ENCODE measurements at places on chromosomes 3 and 15. TPM values are rescaled to one million over a fixed set of nuclear protein-coding genes. Genes with fewer than 3 reads are reported as not detected.
A peak's percentile ranks its signal among the peaks of the same experiment; 100 is the strongest.

- H3K27me3 ChIP-seq: no peaks in the 10 kb centered on the region
- H3K36me3 ChIP-seq: no peaks in the 10 kb centered on the region
- no peak overlapping the region for H3K27ac ChIP-seq
- H3K4me3 ChIP-seq: no peak overlapping the region
- DNase-seq: no peak
Observed at GRCh38 chr3:99624496-99625236, 13.7 kb upstream of the COL8A1 start.

GRCh38 chr3:11118181-11118682 is 36.1 kb upstream of the HRH1 start:
- no peak for DNase-seq
- H3K27ac ChIP-seq: no peak overlapping the region
- no peaks in the 10 kb centered on the region for H3K27me3 ChIP-seq

- peak overlapping the region; percentile 98 for H3K27ac ChIP-seq
- no peaks in the 10 kb centered on the region for H3K27me3 ChIP-seq
- H3K4me3 ChIP-seq: no peak overlapping the region
- H3K36me3 ChIP-seq: no peaks in the 10 kb centered on the region
Observed at GRCh38 chr3:153138276-153139210, 23.5 kb upstream of the RAP2B start.

- 0 out of 2 replicates have a peak, but pooled peaks cover 4% of the 10 kb centered on the region for H3K36me3 ChIP-seq
- DNase-seq: no peak
- no peak overlapping the region for H3K4me3 ChIP-seq
- peaks cover 14% of the 10 kb centered on the region for H3K4me1 ChIP-seq
Observed at GRCh38 chr3:123076496-123077418, 9.9 kb downstream of the PDIA5 start.

GRCh38 chr3:61847784-61848462 is 286.6 kb downstream of the PTPRG start:
- no peaks in the 10 kb centered on the region for H3K27me3 ChIP-seq
- DNase-seq: no peak
- H3K27ac ChIP-seq: no peak overlapping the region
- H3K4me3 ChIP-seq: no peak overlapping the region

DNA sequence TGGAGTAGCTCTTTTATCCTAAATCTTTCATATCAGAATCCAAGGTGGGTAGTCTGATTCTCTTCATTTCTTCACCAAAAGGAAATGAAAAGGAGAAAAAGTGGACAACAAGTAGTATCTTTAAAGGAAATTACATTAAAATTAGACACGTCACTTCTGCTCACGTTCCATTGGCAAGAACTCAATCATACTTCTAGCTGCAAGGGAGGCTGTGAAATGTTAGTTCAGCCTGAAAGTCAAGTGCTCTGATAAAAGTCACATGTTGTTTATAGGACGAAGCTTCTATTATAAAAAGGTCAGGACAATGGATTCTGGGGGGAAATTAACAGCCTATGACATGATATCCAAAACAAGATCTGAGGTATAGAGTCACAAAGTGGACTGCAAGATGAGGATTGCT is 164.6 kb upstream of the MCTP2 start:
- H3K4me3 ChIP-seq: no peak overlapping the region
- no peak overlapping the region for H3K27ac ChIP-seq
- 0 out of 2 replicates have a peak, but pooled peaks cover 5% of the 10 kb centered on the region for H3K27me3 ChIP-seq
- DNase-seq: no peak

- no peak overlapping the region for H3K4me3 ChIP-seq
- H3K4me1 ChIP-seq: no peaks in the 10 kb centered on the region
- DNase-seq: no peak
- H3K27me3 ChIP-seq: peaks cover 15% of the 10 kb centered on the region
- no peak overlapping the region for H3K27ac ChIP-seq
Observed at GRCh38 chr3:134993011-134993410, 198.0 kb downstream of the EPHB1 start.

DNA sequence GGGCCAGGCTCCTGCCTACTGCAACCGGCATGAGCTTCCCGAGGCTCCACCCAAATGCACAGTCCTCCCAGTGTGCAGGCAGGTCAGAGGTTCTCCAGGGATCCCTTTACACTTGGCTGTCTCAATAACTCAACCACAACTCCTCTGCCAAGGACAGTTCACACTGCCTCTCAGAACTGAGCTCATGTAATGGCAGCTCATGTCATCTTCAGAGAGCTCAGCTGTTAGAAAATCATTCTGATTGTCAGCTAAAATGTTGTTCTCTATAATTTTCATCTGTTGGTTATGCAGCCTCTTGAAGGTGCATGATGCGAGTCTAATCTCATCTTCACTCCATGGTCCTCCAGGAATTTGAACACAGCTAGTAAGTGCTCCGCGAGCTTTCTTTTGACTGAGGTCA is 76.7 kb downstream of the SST start:
- DNase-seq: no peak
- H3K27me3 ChIP-seq: peaks cover 69% of the 10 kb centered on the region
- H3K36me3 ChIP-seq: no peaks in the 10 kb centered on the region
- no peak overlapping the region for H3K4me3 ChIP-seq

- H3K4me3 ChIP-seq: no peak overlapping the region
- no peaks in the 10 kb centered on the region for H3K36me3 ChIP-seq
- H3K4me1 ChIP-seq: no peaks in the 10 kb centered on the region
- H3K27me3 ChIP-seq: no peaks in the 10 kb centered on the region
Observed at GRCh38 chr3:42229942-42230688, 35.9 kb downstream of the CCK start.

DNA sequence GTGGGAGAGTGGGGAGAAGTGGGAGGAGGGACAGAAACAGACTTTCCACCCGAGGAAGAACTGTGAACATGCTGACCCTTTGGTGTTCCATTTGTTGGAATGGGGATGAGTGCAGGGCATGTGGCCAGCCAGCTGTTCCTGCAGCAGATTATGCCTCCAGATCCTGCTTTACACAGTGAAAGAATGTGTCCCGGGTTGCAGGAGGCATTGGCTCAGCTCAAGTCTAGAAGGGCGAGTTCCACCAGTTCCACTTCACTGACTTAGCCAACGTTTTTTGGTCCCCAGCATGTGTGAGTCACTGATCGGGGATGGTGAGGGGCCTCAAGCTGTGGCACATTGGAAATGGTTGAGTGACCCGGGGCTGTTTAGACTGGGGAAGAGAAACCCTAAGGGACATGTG is 307.0 kb upstream of the ROPN1 start:
- H3K27me3 ChIP-seq: 0 out of 2 replicates have a peak, but pooled peaks cover 38% of the 10 kb centered on the region
- no peak overlapping the region for H3K27ac ChIP-seq
- no peak for DNase-seq
- H3K4me3 ChIP-seq: no peak overlapping the region

DNA sequence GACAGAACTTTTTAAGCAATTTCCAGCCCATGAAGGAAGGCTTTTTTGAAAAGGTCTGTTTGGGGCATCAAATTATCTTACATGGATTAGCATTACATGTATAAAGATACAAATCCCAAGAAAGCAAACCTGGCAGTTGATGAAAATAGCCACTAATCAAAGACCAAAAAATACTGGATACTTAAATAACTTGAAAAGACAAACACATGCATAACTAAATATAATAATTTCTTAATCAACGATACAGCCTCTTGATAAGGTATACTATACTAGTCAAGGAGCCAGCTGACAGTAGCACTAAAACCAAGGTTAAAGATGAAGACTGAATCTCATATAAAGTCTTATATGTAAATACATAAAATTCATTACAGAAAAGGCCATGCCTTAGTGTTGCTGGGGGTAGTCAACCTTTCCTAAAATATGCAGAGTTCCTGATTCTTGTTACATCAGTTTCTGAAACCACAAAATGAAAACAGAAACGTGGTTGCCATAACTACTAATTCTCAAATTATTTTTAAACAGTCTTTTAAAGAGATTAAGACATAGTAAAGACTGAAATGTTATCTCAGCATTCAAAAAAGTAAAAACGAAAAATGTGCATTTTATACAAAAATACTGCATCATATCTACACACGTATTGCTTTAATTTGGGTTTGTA is 2.0 kb downstream of the ANKRD28 start:
- peak overlapping the region; percentile 60 for H3K4me3 ChIP-seq
- peaks cover 29% of the 10 kb centered on the region for H3K36me3 ChIP-seq
- H3K4me1 ChIP-seq: peaks cover 84% of the 10 kb centered on the region
- H3K27me3 ChIP-seq: no peaks in the 10 kb centered on the region

GRCh38 chr15:69132977-69133861 is 27.2 kb upstream of the GLCE start:
- no peaks in the 10 kb centered on the region for H3K27me3 ChIP-seq
- peak; percentile 52 for DNase-seq
- H3K4me3 ChIP-seq: no peak overlapping the region
- peaks cover 22% of the 10 kb centered on the region for H3K4me1 ChIP-seq

DNA sequence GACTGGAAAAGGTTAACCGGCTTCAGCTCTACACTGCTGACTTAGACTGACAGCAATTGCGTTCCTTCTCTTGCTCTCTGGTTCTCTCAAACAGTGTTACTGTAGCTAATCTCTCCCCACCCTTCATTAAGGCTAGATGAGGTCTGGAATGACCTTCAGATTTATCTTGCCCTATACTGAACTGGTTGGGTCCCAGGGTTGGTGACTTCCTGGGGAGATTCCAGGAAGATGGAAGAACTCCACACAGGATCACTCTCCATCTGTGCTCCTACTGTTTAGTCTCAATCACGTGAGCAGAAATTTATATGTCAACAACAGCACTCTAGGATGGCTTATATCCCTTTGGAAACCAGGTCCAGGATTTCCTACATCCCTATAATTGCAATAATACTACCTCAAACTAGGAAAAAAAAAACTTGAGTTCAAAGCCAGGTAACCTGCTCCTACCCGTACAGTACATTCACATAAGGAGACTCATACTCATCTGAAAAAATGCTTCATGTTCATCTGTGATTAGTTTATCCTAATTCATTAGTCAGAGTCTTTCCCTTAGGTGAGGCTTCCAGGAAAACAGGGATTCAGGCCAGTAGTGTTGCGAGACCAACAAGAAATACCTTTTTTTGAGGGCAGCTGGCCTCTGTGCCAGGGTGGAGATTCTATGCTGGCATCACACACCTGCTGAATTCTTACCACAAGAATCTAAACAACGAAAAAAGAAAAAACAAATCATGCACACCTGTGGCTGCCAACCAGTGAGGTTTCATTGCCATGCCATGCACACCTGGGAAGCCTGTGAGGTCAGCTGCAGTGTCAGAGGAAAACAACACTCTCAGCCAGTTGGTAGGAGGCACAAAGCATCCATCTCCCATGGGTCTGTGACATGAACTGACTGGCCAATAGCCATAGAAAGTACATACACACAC is 297.3 kb downstream of the MECOM start:
- H3K36me3 ChIP-seq: no peaks in the 10 kb centered on the region
- H3K4me1 ChIP-seq: no peaks in the 10 kb centered on the region
- no peaks in the 10 kb centered on the region for H3K27me3 ChIP-seq
- no peak overlapping the region for H3K4me3 ChIP-seq
- DNase-seq: peak; percentile 47

DNA sequence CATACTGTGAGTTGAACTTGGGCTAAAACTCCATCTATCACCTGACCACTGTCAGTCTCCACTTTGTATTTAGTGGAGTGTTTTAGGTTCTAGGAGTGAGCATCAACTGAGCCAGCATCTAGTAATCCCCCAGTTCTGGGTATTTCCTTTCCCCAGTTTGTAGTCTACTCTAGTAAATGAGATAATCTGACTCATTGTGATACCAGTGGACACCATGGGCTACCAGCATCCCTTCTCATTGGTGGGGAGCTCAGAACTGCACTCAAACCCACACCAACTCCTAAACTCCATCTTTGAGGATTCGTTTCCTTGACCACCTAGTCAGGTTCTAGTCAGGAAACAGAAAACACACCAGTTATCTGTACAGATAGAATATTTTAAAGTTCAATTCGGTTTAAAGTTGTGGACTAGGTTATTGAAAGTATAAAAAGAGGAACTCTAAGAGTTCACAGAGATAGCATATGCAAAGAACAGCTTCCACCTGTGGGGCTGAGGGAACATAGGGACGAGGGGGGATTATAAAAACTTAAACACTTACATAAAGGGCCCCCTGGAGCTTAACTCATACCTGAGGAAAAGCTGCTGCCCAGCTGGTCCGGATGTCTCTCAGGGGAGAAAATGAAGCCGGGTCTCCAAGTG is 36.0 kb downstream of the LEO1 start:
- H3K4me1 ChIP-seq: no peaks in the 10 kb centered on the region
- DNase-seq: no peak
- no peak overlapping the region for H3K4me3 ChIP-seq
- H3K27ac ChIP-seq: no peak overlapping the region

GRCh38 chr3:112777811-112778210 is 68.9 kb downstream of the CD200R1L start:
- DNase-seq: no peak
- H3K4me3 ChIP-seq: no peak overlapping the region
- peak overlapping the region; percentile 93 for H3K27ac ChIP-seq
- peaks cover 85% of the 10 kb centered on the region for H3K4me1 ChIP-seq
- H3K27me3 ChIP-seq: no peaks in the 10 kb centered on the region

DNA sequence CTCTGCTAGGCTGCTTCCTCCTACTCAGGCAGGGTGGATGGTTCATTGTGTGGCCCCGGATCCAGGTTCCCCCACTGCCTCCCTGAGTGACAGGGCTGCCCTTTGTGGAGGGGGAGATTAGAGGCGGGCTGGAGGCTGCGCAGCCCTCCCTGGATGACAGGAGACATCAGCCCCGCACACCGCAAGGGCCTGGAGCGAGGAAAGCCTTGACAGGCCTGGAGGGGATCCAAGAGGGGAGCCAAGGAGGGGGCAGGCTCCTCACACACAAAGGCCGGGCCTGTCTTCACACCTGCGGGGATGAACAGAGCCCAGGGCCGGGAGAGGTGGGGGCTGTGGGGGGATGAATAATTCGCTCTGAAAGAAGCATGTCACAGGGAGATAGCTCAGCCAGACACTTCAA is 72.9 kb downstream of the RPN1 start:
- no peaks in the 10 kb centered on the region for H3K4me1 ChIP-seq
- no peak for DNase-seq
- no peaks in the 10 kb centered on the region for H3K36me3 ChIP-seq
- H3K27ac ChIP-seq: no peak overlapping the region
- H3K27me3 ChIP-seq: no peaks in the 10 kb centered on the region

- peaks cover 71% of the 10 kb centered on the region for H3K27me3 ChIP-seq
- no peaks in the 10 kb centered on the region for H3K36me3 ChIP-seq
- no peak overlapping the region for H3K4me3 ChIP-seq
- H3K4me1 ChIP-seq: no peaks in the 10 kb centered on the region
- DNase-seq: no peak
Observed at GRCh38 chr3:53718462-53718861, 127.8 kb downstream of the CHDH start.

- H3K36me3 ChIP-seq: no peaks in the 10 kb centered on the region
- H3K27ac ChIP-seq: no peak overlapping the region
- H3K4me3 ChIP-seq: no peak overlapping the region
Observed at GRCh38 chr3:194961571-194961970, 275.9 kb downstream of the FAM43A start.

GRCh38 chr3:120498556-120499346 is 48.0 kb upstream of the FSTL1 start:
- H3K27me3 ChIP-seq: no peaks in the 10 kb centered on the region
- H3K4me3 ChIP-seq: no peak overlapping the region
- peaks cover 22% of the 10 kb centered on the region for H3K4me1 ChIP-seq
- H3K36me3 ChIP-seq: 0 out of 2 replicates have a peak, but pooled peaks cover 5% of the 10 kb centered on the region

The HAPLN3 gene
- 3.8 TPM for total RNA-seq

The FOXL2 gene
- not detected for total RNA-seq

The ZPLD1 gene
- total RNA-seq: not detected

The MASP1 gene
- total RNA-seq: not detected

The PFKFB4 gene
- 11.7 TPM for total RNA-seq

The LYZL4 gene
- total RNA-seq: not detected

The SLC30A4 gene
- 2.7 TPM for total RNA-seq

The EPHB1 gene
- 0.15 TPM for total RNA-seq

The FAM43A gene
- 12.8 TPM for total RNA-seq

The ESYT3 gene
- total RNA-seq: 6.4 TPM

The PLSCR2 gene
- total RNA-seq: not detected

The PIGZ gene
- 5.6 TPM for total RNA-seq

The GOLIM4 gene
- total RNA-seq: 10.9 TPM

All from PC-9 (cell line).